Renal cortical epithelial cell (primary cell): ENCODE measurements at places on chromosomes 13 and 19.

DNA sequence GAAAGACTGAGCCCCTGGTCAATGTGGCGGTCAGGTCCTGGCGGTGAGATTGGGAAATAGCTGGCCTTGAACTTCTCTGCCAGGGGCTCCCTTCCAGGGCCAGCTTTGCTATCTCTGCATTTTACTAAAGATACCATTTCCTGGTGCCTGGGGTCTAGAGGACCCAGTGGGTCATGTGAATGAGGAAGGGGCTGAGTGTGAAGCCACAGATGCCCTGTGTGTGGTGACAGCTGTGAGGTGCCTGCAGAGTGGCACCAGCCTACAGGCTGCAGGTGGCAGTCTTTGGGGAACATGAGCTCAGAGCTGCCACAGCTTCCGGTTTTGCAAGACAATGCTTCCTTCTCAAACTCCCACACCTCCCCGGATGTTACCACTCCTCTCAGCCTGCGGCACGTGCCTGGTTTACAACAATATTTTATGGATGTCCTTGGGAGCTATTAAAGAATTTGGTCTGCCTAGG lies 5.2 kb upstream of the MLNR start:
- no peak for DNase-seq

DNA sequence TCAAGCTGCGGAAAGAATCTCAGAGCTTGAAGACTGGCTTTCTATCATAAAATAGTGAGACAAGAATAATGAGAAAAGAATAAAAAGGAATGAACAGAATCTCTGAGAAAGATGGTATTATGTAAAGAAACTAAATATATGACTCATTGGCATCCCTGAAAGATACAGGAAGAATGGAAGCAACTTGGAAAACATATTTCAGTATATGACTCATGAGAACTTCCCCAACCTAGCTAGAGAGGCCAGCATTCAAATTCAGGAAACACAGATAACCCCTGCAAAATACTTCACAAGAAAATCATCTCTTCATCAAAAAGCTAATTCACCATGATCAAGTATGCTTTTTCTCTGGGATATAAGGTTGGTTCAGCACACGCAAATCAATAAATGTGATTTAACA lies 2318.0 kb downstream of the PCDH9 start:
- DNase-seq, result peak; percentile 14

DNA sequence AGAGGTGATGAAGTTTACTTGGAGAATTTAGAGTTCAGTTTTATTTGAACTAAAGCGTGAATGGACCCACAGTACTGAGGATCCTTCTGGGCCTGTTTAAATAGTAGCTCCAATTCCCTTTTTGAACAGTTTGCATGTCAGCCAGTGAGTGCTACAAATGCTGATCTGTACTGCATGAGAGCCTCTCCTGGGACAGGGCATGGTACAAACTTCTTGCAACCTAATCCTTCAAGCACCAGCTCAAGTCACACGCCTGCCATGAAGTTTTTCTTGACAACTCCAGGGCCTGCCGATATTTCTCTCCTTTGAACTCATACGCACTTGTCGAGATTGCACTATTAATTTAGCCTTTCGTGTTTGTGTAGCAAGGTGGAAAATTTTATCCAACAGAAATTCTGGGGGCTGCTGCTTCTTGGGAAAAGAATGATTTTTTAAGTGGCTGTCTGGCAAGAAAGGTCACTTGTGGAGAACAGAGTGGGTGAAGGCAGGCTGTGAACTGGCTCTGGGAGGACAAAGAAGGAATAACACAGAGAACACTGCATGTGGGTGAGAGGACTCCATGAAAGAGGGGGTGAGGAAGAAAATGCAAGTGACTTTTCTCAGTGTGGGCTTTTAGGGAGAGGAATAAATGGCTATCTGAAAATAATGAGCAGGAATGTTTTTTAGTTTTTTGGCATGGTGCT lies 192.5 kb downstream of the NDFIP2 start:
- DNase-seq, result no peak

GRCh38 chr19:39833160-39833463 lies 850 bp downstream of the DYRK1B start:
- DNase-seq, result no peak

GRCh38 chr13:111389621-111390521 lies 69.4 kb downstream of the TEX29 start:
- DNase-seq, result no peak

- peak; percentile 46 for DNase-seq
These were observed 6.2 kb downstream of the TLE6 start for GRCh38 chr19:2983351-2984214.

DNA sequence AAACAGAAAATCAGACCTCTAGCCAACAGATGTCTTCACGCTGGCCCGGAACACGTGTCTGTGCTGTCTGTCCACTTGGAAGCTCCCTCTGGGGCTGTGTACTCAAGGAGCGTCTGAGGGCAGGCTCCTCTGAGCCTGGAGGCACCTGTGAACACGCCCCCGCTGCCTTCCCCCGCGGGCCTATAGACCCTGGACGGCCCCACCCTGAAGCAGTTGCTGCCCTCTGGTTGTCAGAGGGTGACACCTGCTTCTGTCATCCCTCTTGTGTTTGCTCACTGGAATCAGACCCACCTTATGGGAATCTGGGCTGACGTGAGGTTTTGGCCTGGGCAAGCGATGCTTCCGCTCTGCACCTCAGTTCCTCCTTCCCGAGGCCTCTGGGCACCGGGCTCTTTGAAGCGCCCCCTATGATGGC lies 19.2 kb downstream of the EPN1 start:
- no peak for DNase-seq

- no peak for DNase-seq
These were observed 488.3 kb downstream of the FOXO1 start for GRCh38 chr13:40178130-40178529.

DNA sequence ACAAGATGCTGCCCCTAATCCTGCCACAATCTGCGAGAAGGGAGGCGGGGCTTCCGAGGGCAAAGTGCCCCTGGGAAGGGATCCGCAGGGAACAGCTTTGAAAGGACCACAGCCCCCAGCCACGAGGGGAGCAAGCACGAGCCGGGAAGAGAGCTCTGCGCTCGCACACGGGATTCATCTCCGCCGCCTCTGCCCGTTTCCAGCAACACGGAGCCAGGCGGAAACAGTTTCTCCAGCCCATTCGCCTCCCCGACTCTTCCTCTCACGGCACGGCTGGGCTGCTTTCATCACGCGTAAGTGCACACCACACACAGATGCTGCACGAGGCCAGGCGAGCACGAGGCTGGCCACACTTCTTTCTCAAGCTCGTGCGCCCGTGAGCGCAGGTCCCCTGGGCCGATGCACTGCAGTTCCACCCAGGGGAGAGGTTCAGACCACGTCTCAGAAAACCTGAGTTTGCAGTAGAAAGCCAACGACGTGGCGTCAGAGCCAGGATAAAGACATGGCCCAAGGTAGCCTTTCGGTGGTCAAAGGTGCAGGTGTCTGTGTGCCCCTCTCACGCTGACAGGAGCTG lies 33.6 kb downstream of the NAXD start:
- no peak for DNase-seq

DNA sequence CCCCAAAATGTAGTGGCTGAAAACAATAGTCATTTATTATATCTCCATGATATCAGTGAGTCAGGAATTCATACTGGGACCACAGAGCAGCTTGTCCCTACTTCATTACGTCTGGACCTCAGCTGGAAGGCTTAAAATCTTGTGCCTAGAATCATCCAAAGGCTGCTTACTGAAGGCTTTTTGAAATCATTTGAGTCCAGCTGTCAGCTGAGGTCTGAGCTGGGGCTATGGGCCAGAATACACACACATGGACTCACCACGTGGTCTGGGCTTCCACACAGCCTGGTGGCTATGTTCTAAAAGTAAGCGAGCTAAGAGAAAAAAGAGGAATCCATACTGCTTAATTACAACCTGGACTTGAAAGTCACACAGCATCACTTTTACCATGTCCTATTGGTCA lies 209.2 kb downstream of the KCTD12 start:
- DNase-seq, result no peak
